ENCODE measurements at places on chromosomes 3 and 15.

GRCh38 chr3:37668818-37669610 is 192.7 kb upstream of the CTDSPL start:
- DNase-seq: peak; percentile 6

DNA sequence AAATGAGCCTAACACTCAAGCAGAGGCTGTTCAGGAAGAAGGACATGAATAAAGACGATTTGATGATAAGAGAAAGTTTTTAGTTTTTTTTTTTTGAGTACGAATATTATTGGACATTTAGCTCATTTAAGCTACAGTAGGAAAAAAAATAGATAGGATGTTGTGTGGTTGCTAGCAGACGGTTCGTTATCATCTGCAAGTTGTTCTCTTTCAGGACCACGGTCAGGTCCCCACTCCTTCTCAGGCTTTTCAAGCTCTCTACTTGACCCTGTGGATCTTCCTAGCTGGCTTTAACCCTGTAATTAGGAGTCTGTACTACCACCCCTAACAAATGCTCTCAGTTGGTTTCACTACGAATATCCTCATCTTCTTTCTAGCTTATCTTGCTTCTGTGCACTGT is 1.1 kb downstream of the KCNH8 start:
- DNase-seq: no peak

GRCh38 chr15:38809621-38810020 is 245.0 kb upstream of the RASGRP1 start:
- DNase-seq: no peak

- no peak for DNase-seq
Observed at GRCh38 chr15:54820811-54821210, 375.9 kb downstream of the RSL24D1 start.

DNA sequence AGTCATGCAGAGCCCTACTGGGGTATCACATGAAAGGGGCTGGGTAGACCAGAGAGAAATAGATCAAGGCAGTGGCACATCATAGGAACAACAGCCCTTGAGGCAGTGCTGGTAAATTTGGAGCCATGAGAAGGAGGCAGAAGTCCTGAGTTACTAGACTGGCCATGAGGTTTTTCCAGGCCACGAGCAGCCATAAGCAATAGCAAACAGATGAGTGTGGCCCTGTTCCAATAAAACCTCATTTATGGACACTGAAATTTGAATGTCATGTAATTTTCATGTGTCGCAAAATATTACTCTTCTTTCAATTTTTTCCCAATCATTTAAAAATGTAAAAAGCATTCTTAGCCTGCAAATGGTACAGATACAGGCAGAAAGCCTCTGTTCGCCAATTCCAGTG is 28.1 kb upstream of the LRRN1 start:
- no peak for DNase-seq

- DNase-seq: no peak
Observed at GRCh38 chr15:90685591-90686434, 31.3 kb upstream of the BLM start.

DNA sequence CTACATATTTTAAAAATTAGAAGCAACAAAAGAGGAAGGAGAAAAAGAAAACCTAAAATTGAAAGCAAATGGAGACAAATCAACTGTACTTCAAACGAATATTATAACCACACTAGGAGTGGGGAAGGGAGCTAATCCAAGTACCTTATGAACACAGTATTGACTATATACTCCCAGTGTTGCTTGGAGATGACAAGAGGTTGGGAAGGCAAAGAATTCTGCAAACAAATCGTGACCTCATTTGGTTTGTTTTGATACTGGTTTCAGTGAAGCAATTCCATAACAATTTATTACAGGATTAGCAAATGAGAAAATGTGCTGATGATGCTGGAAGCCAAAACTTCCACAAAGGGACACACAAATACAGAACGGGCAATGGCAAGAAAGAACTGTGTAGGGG is 268.1 kb downstream of the ULK4 start:
- no peak for DNase-seq

- no peak for DNase-seq
Observed at GRCh38 chr3:144028798-144029411, 57.3 kb downstream of the DIPK2A start.

DNA sequence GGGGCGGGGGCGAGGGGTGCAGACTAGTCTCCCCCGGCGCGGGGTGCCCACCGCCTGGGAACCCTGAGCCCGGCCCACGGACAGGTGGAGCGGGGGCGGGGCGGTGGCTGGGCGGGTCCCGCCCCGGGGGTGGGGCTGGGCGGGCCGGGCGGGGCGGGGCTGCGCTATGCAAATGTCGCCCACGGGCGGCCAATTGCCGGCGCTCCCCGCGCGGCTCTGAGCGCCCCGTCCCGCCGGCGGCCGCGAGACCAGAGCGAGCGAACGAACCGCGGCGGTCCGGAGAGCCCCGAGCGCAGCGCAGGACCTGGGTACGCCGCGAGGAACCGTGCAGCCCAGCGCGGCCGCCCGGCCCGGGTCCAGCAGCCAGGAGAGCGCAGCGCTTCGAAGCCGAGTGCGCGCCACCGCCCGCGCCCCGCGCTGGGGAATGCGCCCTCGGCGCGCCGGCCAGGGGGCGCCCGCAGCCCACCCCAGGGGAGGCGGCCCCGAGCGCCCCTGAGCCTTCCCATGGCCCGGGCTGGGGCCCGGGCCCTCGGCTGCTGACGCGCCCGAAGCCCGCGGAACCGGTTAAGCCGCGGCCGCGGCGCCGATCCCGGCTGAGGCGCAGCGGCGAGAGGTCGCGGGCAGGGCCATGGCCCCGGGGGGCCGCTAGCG is at the start of gene SEMA3F:
Gene SEMA3F, plus strand, starts transcription at position 485 of the 651 bp plus-strand sequence. CDS start 4,299 bp downstream, outside the sequence.
- no peak for DNase-seq

DNA sequence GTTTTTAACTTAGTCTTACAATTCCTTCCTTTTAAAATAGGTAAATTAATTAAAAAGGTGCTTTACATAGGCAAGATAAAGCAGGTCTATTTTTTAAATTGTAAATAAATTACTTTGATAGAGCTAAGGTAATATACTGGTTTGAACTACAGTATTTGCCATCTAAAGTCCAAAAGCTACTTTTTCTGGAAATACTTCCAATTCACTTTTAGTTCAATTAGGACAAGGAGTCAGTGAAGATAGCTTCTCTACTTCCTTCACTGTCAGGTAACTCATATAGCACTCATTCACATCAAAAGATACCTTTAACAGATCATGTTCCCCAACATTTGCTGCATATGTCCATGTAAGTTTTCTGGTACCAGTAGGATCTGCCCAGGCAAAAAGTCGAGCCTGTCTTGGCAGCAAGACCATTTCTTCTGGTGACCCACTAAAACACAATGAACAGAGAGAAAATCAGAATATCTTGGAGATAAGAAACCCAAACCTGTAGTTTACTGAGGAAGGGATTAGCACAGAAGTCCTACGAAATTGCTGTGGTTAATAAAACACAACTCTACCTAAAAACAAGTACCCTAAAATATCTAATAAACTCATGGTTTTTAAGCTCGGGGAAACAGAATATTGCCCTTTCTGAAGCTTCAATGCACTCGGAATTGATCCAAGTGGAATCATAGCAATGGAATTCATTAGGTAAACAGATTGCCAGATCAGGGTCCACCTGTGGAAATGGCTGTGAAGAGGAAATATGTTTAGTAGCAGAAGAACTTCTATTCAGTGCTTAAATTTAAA is 153.1 kb downstream of the VPS13C start:
- DNase-seq: no peak

DNA sequence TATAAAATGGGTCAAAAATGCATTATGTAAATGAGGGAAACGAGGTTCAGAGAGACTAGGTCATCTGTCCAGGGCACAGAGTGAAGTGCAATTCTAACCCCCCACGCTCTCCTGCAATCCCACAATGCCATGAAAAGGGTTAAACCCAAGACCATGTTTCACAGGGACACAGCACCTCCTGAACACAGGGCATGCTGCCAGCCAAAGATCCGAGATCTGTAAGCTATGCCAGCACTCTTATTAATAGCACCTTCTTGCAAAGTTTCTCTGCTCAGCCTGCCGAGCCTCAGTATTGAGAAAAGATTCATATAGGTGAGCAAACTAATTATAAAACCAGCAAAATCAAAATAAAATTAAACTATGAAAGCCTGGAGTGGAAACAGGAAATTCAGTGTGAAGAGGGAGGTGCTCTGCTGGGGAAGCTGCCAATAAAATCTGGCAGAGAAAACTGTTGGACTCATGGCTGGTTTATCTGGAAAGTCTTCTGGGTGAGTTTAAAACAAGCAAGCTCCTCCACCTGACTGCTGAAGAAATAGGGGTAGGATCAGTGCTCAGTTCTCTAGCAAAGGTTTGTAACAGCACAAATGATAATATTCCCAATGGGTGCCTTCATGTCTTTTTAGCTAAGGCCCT is 50.3 kb downstream of the LRIG1 start:
- no peak for DNase-seq

DNA sequence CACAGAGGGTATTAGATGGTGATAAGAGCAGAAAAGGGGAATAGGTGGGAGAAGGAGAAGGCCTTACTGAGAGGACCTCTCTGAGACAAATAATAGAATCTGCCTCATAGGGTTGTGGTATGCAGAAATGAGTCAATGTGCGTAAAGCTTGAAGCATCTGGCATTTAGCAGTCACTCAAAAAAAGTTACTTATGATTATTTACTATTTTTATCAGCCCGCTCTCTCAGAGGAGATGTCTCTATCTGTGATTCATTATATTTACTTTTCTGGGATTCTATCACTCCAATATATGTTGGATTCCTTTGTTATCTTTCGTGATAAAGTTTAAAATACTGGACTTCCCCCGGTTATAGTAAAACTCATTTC is 4.6 kb upstream of the TM4SF1 start:
- no peak for DNase-seq

GRCh38 chr3:171200052-171200749 is 173.7 kb upstream of the SLC2A2 start:
- no peak for DNase-seq

GRCh38 chr3:62630664-62631063 is 244.6 kb downstream of the CADPS start:
- no peak for DNase-seq

DNA sequence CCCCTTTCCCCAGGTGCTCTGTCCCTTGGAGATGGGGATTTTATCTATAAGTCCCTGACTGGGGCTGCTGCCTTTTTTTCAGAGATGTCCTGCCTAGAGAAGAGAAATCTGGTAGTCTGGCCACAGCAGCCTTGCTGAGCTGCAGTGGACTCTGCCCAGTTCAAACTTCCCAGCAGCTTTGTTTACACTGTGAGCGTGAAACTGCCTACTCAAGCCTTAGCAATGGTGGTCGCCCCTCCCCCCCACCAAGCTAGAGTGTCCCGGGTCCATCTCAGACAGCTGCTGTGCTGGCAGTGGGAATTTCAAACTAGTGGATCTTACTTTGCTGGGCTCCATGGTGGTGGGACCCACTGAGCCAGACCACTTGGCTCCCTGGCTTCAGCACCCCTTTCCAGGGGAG is 38.9 kb downstream of the TMEM266 start:
- no peak for DNase-seq

DNA sequence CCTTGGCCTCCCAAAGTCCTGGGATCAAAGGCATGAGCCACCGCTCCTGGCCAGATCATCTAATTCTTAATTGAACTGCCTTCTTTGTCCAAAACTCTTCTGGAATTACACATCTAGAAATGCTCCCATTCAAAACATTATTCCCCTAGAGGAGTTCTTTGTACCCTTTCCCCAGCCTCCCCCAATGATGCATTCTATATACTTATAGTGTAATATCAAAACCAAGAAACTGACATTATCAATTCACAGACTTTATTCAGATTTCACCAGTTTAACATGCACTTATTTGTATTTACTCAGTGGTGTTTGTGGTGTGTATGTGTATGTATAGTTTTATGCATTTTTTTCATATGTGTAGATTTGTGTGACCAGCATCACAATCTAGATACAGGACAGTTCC is 85.0 kb downstream of the PTPRG start:
- DNase-seq: no peak

DNA sequence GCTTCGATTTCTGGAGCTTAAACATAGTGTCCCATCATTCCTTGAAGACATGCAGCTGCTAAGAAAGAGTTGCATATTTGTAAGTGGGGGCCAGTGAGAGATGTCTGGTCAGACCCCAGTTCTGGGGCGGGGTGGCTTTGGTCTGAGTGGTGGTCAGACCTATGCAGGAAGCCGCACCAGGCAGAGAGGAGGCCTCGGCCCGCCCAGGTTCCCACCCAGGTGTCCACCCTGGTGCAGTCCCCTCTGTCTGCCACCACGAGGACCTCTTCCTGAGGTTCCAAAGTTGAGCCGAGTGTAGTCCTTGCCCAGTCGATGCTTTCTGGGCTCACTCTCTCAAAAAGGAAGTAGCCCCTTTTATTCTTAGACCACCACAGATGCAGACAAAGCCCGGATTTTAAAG is 122.6 kb upstream of the DLG1 start:
- no peak for DNase-seq

GRCh38 chr3:194110483-194110882 is 25.5 kb upstream of the HES1 start:
- no peak for DNase-seq

- no peak for DNase-seq
Observed at GRCh38 chr3:15804553-15805095, 6.8 kb upstream of the ANKRD28 start.

- no peak for DNase-seq
Observed at GRCh38 chr15:39181940-39182339, 398.9 kb upstream of the THBS1 start.
